Activated CD8-positive, alpha-beta memory T cell treated with anti-CD3 and anti-CD28 coated beads for 4 hours (primary cell): ENCODE measurements at places on chromosomes 3 and 15.

DNA sequence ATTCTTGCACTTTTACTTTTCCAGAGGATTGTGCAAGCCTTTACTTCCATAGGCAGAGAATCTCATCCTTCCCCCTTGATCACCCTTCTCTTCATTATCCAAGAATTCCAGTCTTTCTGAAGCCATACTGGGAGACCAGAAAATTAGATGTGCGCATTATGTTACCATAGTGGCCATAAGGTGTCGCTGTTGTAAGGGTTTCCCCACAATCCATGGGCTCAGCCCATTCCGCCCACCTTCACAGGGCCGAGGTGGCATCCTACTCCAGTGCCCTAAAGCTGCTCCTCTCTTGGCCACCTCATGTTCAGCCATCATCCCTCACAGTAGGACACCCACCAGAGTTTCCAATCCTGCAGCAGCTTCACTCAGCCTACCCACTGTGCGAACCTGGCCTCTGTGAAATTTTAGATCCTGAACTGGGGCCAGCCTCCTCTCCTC lies 35.0 kb downstream of the CTSH start:
- no peak for DNase-seq

DNA sequence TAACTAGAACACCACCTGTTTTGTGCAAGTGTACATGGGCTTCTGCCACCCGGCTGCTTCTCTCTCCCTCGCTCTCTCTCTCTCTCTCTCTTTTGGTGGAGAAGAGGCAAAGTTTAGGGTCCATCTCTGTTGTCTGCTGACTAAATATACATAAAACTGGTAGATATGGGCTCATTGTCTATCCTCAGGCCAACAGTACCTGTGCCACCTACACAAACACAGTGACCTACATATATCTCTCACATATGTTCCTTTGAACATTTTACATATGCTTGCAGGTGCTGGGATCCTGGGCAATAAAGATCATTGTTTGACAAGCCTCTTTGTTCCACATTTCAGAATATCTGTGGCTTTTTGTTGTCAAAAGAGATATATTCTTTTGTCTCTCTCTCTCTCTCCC lies 256.3 kb upstream of the KCNH8 start:
- no peak for DNase-seq

DNA sequence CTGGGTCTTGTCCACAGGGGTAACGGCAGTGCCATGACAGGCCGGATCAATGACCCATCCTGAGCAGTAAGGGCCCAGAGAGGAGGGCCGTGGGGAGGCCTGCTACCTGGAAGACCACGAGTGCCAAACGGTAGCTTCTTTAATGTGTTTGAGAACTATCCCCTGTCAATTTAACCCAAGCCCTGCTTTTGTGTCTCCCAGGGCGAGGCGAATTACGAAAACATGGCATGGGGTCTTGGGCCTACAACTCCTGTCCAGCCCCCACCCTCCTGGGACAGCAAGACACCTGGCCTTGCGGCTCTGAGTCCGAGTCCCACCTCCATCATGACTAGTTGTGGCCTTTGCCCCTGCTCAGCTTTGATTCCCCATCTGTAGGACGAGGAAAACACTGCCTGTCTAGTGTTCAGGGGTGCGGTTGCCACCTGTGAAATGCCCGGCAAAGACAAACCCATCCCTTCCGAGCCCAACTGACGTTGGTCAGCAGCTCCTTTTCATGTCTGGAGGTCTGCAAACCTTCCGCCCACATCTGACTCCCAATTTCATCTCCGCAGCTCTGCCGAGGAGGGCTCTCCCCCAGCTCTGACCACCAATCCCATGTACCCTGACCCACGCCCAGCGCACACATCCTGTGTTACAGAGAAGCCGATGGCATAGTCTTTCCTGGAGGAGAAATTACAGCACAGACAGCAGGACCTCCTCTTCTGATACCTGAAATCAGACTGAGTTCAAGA lies 28.9 kb upstream of the SNRPA1 start:
- no peak for DNase-seq

DNA sequence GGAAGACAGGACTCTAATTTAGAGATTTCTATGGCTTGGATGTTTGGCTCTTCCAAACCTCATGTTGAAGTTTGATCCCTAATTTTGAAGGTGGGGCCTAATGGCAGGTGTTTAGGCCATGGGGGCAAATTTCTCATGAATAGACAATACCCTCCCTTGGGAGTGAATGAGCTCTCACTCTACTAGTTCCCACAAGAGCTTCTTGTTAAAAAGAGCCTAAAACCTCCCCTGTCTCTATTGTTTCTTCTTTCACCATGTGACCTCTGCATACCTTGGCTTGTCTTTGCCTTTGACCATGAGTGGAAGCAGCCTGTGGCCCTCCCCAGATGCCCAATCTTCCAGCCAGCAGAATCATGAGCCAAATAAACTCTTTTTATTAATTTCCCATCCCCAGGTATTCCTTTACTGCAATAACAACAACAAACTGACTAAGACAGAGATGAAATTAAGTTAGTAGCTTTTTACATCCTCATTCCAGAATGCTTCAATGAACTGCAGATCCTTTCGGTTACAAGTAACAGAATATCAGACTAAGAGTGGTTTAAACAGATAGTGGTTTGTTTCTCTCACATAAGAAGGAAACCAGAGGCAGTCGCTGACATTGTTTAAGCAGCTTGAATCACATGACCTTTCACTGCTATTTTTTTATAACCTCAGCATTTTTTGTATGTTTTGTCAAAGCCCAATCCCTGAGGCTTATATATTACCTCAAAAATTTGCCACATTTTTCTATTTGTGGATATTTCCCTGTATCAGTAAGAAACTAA lies 1013.3 kb upstream of the SEMA6D start:
- DNase-seq: no peak

DNA sequence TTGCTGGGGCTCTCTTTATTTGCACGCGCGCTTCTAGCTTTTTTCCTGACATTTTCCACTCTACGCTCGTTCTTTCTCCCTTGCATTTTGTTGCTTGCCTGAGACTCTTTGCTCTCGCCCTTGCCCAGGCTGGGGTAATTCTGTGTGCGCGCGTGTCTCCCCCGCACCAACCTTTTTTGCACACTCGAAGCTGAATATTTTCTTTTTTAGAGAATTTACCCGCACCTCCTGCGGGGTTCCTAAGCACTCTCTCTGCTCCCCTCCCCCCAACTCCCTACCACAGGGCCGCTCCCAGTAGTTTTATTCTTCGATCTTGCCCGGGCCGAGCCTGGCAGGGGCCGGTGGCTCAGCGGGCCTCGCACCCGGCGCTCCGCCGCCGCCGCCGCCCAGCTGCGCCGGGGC lies 732 bp downstream of the FAM43A start:
- DNase-seq: no peak

DNA sequence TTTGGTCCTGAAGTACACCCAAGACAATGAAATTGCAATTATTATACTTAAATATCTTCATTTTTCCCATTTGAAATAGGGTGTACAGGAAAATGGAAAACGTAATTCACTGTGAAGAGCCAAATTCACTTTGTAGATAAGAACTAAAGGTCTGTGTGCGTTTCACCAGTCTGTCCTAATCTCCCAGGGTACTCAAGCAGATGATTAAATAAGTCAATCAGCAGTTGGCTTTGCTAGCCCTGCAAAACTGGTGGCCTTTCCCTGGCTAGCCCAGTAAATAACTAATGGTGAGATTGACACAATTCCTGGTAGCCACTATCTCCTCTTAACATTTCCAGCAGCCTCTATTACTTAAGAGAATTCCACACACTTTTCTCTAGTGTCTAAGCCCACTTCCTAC lies 389.3 kb downstream of the TBL1XR1 start:
- DNase-seq: no peak

- no peak for DNase-seq
Observed at GRCh38 chr15:48190932-48191573, 412 bp upstream of the CTXN2 start.

GRCh38 chr3:19947549-19948225 lies 790 bp downstream of the RAB5A start:
- DNase-seq: peak; percentile 19

- no peak for DNase-seq
Observed at GRCh38 chr3:43171748-43172147, 65.9 kb upstream of the POMGNT2 start.

DNA sequence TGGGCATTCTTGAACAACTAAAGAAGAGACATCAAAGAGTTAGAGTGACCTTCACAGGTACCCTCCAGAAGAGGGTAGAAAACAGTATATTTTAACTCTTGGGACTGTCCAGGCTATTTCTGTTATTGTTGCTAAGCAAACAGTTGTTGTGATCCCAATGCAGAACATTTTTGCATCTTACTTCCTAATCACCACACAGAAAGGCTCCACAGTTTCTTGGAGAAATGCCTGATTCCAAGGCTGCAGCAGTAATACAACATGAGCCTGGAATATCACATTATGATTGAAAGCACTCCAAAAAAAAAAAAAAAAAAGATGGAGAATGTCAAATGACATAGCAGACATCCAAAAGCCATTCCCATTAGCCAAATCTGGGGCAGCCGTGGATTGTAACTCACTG lies 195.6 kb downstream of the CTNNB1 start:
- no peak for DNase-seq

DNA sequence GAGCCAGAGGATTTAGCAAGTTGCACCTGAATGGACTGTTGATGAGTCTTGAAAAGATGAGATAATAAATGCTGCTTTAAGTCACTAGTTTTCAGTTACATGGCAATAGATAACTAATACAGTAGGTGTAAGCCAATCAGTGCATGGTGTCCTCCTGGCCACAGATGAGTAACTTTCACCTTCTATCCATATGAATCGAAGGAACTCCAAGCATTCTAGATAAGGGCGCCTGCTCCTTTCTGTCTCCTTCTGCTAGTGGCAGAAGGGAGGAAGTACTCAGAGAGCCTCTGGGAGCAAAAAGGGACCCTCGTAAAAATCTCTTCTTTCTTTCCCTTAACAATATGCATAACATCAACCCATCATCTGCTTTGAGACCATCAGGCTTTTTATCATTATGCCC lies 37.3 kb downstream of the TM6SF1 start:
- no peak for DNase-seq

GRCh38 chr15:50113187-50113505 lies 5.9 kb downstream of the ATP8B4 start:
- no peak for DNase-seq

DNA sequence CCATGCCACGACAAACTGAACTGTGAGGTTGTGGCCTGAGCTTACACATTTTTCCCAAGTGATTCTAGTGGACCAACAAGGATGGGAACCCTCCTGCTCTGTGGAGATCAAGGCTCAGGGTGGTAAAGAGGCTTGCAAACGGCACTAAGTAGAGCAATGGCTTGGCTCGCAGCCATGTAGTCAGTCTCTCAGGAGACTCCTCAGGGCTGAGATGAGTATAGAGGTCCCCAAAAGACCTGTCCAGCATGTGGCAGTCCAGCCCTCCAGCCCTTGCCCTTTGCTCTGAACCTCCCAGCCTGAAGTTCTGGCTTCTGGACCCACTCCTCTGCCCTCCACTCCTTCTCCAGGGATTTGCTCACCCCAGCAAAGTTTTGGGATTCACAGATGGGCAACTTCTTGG lies 8.3 kb upstream of the CAMP start:
- no peak for DNase-seq

GRCh38 chr15:83538682-83539081 lies 91.5 kb downstream of the SH3GL3 start:
- no peak for DNase-seq

- DNase-seq: no peak
Observed at GRCh38 chr3:43191116-43191515, 85.2 kb upstream of the POMGNT2 start.

DNA sequence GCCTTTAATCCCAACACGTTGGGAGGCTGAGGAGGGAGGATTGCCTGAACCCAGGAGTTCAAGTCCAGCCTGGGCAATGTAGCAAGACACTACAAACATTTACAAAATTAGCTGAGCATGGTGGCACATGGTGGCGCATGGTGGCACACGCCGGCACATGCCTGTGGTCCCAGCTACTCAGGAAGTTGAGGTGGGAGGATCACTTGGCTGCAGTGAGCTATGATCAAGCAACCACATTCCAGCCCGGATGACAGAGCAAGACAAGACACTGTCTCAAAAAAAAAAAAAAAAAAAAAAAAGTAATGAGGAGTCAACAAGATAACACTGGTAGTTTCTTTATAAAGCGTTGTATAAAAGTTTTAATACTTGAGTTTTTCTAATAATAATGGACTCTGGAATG lies 10.1 kb downstream of the FEZF2 start:
- no peak for DNase-seq

DNA sequence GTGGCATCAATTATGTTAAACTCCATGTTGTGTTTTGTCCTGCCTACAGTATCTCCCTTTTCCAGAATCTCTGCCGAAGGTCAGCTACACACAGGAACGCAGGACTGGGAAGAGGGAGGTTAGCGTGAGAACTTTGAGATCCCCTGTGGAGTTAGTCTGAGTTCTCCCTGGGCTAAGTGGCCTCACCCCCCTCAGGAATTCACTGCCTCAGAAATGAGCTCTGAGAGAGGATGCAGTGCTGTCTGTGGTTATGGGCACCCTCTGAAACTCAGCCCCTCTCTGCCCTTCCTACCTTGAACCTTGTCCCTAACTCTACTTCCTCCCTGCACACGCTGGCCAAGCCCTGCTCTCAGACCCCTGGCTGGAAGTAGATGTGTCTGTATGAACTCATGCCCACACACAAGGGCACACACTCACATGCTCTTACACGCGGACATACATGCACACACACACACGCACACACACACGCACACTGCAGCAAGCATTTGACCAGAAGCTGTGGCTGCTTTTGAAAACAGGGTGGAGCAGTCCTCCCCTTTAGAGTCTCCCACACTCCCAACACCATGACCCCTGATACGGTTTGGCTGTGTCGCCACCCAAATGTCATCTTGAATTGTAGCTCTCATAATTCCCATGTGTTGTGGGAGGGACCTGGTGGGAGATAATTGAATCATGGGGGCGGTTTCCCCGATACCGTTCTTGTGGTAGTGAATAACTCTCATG lies 5.3 kb upstream of the VIPR1 start:
- no peak for DNase-seq

DNA sequence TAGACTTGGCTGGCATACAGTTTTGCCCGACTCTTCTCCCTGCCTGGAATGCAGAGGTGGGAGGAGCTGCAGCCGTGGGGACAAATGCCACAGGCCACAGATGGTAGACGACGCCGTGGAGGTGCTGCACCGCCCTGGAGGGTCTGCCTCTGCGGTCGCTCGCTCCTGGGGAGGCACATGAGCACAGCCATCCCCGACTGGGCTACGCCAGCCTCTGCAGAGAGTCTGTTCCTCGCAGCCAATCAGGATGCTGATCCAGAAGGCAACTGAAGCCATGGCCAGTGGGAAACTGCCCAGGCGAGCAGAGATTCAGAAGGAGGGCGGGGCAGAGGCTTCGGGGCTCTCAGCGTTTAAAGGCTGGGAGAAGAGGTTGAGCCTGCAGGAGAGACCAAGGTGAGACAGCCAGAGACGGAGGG lies 11.9 kb upstream of the LRRC15 start:
- no peak for DNase-seq

GRCh38 chr15:62758952-62759349 lies 283.6 kb upstream of the TPM1 start:
- no peak for DNase-seq

DNA sequence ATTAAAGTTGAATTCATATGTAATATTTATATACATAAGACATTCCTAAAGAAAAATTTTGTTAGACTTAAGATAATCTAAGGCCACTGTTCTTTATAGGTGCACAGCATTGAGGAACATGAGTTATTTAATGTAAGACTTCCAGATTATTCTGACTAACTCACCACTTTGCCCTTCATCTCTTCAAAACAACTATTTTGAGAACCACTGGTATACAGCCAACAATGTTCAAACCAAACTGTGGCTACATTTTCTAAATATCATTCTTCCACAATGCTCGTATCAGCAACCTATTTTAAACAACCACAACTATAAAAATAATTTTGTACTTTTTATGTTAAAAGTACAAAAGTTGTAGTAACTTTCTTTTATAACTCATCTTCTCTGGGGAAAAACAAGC lies 199.8 kb upstream of the ALCAM start:
- no peak for DNase-seq
